ENCODE measurements at places on chromosomes 2 and 18. TPM values are rescaled to one million over a fixed set of nuclear protein-coding genes. Genes with fewer than 3 reads are reported as not detected.

The PTPRM gene
- 98.8 TPM for polyA plus RNA-seq

The POTEI gene
- not detected for polyA plus RNA-seq

The SERPINB4 gene
- 0.85 TPM for polyA plus RNA-seq

GRCh38 chr2:55451699-55452098 lies 32.0 kb upstream of the CCDC88A start:
- no peak overlapping the region for H3K27ac ChIP-seq
- H3K4me3 ChIP-seq = no peak overlapping the region
- H3K4me1 ChIP-seq = no peaks in the 10 kb centered on the region
- no peak for DNase-seq

GRCh38 chr18:12821408-12821807 lies 62.6 kb downstream of the PTPN2 start:
- no peak overlapping the region for H3K4me3 ChIP-seq
- no peaks in the 10 kb centered on the region for H3K27me3 ChIP-seq

- no peaks in the 10 kb centered on the region for H3K36me3 ChIP-seq
- no peak for DNase-seq
- H3K27me3 ChIP-seq = no peaks in the 10 kb centered on the region
- no peak overlapping the region for H3K27ac ChIP-seq
These were observed 126.2 kb upstream of the ZNF516 start for GRCh38 chr18:76621226-76621625.

GRCh38 chr2:219207884-219208740 lies 1.5 kb downstream of the ZFAND2B start:
- no peak overlapping the region for H3K4me3 ChIP-seq
- no peak overlapping the region for H3K27ac ChIP-seq
- peaks cover 44% of the 10 kb centered on the region for H3K36me3 ChIP-seq
- H3K27me3 ChIP-seq = no peaks in the 10 kb centered on the region
- peaks cover 12% of the 10 kb centered on the region for H3K4me1 ChIP-seq

DNA sequence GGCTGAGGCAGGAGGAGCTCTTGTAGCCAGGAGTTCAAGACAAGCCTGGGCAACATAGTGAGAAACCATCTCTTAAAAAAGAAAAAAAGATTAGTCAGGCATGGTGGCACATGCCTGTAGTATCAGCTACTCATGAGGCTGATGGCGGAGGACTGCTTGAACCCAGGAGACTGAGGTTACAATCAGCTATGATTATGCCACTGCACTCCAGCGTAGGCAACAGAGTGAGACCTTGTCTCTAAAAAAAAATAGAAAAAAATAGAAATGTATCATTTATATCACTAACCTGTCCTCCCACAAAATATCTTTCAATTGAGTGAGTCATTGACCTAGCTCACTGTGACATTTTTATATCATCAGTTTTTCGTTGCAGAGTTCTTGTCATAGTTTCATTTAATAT lies 152.5 kb downstream of the DTNA start:
- no peak overlapping the region for H3K4me3 ChIP-seq
- H3K27me3 ChIP-seq = no peaks in the 10 kb centered on the region
- H3K4me1 ChIP-seq = peaks cover 8% of the 10 kb centered on the region
- H3K27ac ChIP-seq = no peak overlapping the region
- H3K36me3 ChIP-seq = peaks cover 52% of the 10 kb centered on the region

- no peaks in the 10 kb centered on the region for H3K36me3 ChIP-seq
- no peaks in the 10 kb centered on the region for H3K4me1 ChIP-seq
- DNase-seq = no peak
- H3K27me3 ChIP-seq = no peaks in the 10 kb centered on the region
- H3K4me3 ChIP-seq = no peak overlapping the region
These were observed 53.0 kb upstream of the CCDC150 start for GRCh38 chr2:196586511-196586991.

GRCh38 chr18:46555724-46556123 lies 101.3 kb downstream of the LOXHD1 start:
- H3K36me3 ChIP-seq = no peaks in the 10 kb centered on the region
- DNase-seq = no peak
- no peaks in the 10 kb centered on the region for H3K27me3 ChIP-seq
- no peak overlapping the region for H3K27ac ChIP-seq
- no peaks in the 10 kb centered on the region for H3K4me1 ChIP-seq
- H3K4me3 ChIP-seq = no peak overlapping the region

DNA sequence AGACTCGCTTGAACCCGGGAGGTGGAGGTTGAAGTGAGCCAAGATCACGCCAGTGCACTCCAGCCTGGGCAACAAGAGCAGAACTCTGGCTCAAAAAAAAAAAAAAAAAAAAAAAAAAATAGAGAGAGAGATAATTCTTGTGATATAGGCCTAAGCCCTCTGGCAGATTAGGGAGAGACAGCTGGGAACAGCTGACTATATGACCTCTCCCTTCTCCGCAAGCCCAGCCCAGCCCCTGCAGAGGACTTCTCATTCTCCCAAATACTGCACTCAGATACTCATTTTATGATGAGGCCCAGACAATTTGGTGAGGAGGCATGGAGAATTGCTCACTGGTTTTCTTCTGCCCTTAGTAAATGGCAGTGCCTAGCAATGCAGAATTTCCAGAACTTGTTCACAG lies 262.0 kb downstream of the HAUS1 start:
- DNase-seq = peak; percentile 40
- H3K27me3 ChIP-seq = no peaks in the 10 kb centered on the region
- H3K36me3 ChIP-seq = no peaks in the 10 kb centered on the region

DNA sequence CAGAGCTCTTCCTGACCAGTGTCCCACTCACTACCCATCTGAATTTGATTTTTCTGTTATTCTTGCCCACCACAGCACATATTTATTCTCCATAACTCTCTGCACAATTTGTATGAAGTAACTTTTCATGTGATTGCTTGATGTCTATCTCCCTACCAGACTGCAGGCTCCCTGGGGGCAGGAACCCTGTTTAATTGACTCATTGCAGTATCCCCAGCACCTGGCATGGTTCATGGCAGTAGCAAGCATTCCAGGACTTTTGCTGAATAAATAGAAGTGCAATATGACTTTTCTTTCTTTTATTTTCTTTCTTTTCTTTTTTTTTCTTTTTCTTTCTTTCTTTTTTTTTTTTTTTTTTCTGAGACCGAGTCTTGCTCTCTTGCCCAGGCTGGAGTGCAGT lies 88.7 kb upstream of the XPO1 start:
- H3K4me3 ChIP-seq = no peak overlapping the region
- no peak overlapping the region for H3K27ac ChIP-seq
- DNase-seq = no peak
- H3K27me3 ChIP-seq = no peaks in the 10 kb centered on the region
- H3K4me1 ChIP-seq = no peaks in the 10 kb centered on the region

DNA sequence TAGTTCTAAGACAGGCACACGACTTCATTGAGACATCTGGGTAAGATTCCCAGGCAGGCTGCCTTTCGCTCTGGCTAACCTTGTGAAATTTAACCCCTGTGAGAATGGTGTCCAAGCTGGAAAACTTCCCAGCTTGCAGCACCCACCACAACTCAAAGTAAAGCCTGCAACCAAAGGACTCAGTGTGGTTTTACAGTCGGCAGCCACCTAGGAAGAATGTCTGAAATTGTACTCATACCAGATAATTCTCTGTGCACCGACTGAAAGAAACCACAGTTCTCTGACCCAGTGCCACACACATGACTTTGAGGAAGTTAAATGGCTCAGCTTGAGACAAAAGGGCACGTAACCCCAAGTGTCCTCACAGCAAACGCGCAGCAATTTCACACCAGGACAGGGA lies 125.7 kb downstream of the RBMS1 start:
- no peaks in the 10 kb centered on the region for H3K36me3 ChIP-seq
- no peaks in the 10 kb centered on the region for H3K27me3 ChIP-seq
- no peak for DNase-seq
- H3K4me1 ChIP-seq = peaks cover 59% of the 10 kb centered on the region
- peak overlapping the region; percentile 32 for H3K4me3 ChIP-seq

DNA sequence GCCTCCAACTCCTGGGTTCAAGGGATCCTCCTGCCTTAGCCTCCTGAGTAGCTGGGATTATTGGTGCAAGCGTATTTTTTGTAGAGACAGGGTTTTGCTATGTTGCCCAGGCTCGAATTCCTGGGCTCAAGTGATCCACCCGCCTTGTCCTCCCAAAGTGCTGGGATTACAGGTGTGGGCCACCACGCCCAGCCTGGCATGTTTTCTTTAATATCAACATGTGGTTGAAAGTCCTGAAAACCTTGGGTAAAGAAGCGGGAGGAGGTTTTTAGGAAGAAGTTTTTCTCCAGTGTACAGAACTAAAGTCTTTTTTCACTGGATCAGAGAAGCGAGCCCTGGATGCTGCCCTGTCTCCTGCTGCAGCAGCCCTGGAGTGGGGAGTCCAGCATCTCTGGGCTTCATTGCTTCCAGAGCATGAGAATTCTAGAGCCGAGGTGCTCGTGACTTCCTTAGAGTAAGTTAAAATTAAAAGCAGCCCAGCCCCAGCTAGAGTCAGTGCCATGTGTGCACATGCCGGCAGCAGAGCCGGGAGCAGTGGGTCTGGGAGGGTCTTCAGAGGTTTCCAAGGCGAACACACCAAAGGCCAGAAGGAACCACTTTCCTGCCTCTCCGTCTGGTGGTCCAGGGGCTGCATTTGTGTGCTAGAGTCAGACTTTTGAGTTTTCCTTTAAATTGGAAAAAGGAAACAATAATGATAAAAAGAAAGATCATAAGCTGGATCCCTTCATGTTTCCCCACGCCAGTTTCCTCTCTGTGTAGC lies 31.2 kb downstream of the ITGB1BP1 start:
- no peaks in the 10 kb centered on the region for H3K27me3 ChIP-seq
- H3K36me3 ChIP-seq = peaks cover 33% of the 10 kb centered on the region
- no peak overlapping the region for H3K4me3 ChIP-seq
- peak overlapping the region; percentile 68 for H3K27ac ChIP-seq

DNA sequence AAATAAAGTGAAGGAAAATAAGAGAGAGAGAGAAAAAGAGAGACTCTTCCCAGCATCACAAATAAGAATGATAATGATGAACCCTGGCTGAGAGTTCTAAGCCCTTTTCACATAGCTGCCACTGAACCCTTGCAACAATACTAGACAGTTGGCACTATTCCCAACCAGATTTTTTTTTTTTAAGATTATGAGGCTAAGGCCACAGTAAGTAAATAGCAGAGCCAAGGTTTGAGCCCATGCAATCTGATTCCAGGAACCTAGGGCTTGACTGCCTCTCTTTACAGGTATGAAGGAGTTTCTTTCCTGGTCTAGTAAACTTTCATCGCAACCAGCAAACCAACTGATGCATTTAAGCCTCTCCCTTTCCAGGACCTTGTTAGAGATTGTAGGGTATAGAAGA lies 424.6 kb downstream of the NCKAP5 start:
- H3K36me3 ChIP-seq = no peaks in the 10 kb centered on the region
- no peaks in the 10 kb centered on the region for H3K27me3 ChIP-seq
- no peak overlapping the region for H3K4me3 ChIP-seq

DNA sequence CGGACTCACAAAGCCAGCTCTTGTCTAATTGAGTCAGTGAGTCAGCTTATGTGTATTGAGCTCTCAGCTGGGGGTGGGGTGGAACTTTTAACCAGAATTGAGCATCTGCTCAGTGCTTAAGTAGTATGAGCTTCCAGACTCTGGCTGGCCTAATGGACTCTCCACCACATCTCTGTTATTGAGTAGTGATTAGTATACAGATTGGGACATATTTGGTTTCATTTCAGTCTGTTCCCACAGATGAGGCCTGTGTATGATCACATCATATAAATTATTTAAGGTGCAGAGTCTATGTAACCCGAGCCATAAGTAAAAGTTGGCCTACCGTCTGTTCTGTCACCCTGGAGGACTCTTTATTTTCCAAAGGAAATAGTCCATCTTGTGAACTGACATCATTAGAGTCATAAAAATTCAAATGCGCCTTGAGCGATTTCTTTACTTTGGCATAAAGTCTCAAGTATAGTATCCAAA lies 152.1 kb downstream of the THSD7B start:
- no peaks in the 10 kb centered on the region for H3K4me1 ChIP-seq
- H3K4me3 ChIP-seq = no peak overlapping the region
- H3K36me3 ChIP-seq = no peaks in the 10 kb centered on the region
- H3K27ac ChIP-seq = no peak overlapping the region
- H3K27me3 ChIP-seq = no peaks in the 10 kb centered on the region
- no peak for DNase-seq

- H3K4me3 ChIP-seq = no peak overlapping the region
- H3K4me1 ChIP-seq = no peaks in the 10 kb centered on the region
- no peak overlapping the region for H3K27ac ChIP-seq
These were observed 458.7 kb upstream of the GCFC2 start for GRCh38 chr2:76169276-76170008.

DNA sequence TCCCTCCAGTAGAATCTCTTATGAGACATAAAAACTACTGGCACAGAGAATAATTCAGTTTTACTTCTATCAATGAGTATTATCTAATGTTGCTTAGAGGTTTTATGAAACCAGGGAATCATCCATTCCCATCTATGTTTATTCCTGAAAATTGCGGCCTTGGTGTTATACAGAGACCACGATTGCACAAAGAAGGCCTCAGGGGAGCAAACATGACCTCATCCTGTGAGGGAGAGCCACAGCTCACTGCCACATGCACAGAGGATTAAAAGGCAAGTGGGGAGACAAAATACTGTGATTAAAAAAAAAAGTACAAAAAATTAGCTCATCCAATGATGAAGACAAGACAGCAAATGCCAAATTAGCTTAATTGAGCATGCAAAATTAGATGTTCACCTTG lies 111.8 kb upstream of the SLC35G4 start:
- no peak overlapping the region for H3K27ac ChIP-seq
- no peak overlapping the region for H3K4me3 ChIP-seq
- no peaks in the 10 kb centered on the region for H3K36me3 ChIP-seq
- no peak for DNase-seq
- H3K27me3 ChIP-seq = no peaks in the 10 kb centered on the region
- peaks cover 5% of the 10 kb centered on the region for H3K4me1 ChIP-seq

DNA sequence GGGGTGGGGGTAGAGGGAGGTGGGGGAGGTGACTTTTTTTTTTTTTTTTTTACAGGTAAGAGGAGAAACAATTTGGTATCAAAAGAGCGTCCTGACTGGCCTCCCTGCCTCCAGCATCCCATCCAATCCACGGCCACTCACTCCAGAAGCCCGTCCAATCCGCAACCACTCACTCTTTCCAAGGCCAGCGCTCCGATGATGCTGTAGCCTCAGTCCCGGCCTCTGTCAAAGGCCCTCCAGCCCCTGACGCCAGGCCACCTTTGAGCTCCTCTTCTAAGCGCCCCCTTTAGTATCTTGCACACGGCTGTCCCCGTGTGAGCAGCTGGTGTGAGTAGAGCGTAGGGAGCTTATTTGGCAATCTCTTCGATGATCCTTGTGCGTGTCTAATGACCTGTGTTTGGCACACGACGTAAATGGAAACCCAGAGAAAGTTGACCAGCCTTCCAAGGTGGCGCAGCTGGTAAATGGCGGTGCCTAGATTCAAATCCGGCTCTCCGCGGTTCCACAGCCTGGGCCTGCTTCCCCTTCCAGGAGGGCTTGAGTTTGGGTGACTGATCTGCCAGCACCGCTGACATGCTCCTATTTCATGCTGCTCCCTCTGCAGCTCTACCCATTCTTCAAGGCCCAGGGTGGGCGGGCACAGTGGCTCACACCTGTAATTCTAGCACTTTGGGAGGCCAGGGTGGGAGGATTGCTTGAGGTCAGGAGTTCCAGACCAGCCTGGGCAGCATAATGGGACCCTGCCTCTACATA lies 23.8 kb upstream of the PXDN start:
- no peaks in the 10 kb centered on the region for H3K36me3 ChIP-seq
- DNase-seq = no peak
- H3K4me1 ChIP-seq = no peaks in the 10 kb centered on the region
- H3K4me3 ChIP-seq = no peak overlapping the region
- no peak overlapping the region for H3K27ac ChIP-seq
